ENCODE measurements at places on chromosomes 6 and 20.

DNA sequence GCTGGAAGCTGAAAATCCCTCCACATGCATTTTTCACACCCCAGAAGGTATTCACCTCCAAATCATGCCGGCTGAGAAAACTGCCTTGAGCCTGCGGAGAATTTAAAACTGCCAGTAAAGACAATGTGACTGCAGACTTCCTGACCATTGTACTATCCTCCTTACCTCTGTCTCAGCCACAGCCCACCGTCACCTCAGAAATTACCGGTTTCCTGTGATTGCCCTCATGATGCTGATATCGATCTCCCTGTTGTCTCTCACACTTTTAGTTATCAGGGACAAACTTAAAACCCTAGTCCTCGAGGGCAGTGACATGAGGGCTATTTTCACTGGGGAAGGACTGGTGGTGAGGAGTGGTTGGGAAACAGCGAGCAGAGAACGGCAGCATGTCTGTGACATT lies 30.2 kb upstream of the FOXQ1 start:
- DNase-seq, result no peak

GRCh38 chr20:62051144-62051543 lies 14.5 kb downstream of the TAF4 start:
- no peak for DNase-seq

- DNase-seq, result no peak
Measured at GRCh38 chr20:49937027-49937929, 1.1 kb downstream of the RNF114 start.

- DNase-seq, result no peak
Measured at GRCh38 chr6:31285486-31285885, 13.6 kb upstream of the HLA-C start.

GRCh38 chr6:121438869-121439268 lies 3.4 kb downstream of the GJA1 start:
- DNase-seq, result no peak

DNA sequence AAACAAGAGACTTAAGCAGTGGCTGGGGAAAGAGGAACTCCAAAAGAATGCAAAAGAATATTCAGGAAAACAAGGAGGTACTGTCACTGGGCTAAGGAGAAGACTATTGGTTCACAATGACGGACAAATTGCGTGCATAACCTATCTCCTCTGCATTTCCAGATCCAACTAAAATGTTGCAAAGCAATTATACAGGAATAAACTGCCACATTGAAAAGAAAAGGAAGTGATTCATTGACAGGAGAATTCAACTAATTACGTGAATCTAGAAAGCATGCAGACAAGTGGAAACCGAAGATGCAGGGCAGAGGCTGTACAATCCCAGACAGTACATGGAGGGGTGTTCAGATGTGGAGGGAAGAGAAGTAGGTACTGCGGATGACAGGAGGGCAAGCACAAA lies 152.8 kb upstream of the RIPOR2 start:
- no peak for DNase-seq

GRCh38 chr6:143688681-143689080 lies 10.9 kb downstream of the PHACTR2 start:
- DNase-seq, result no peak

- no peak for DNase-seq
Measured at GRCh38 chr6:148513145-148514071, 170.8 kb downstream of the SASH1 start.

- no peak for DNase-seq
Measured at GRCh38 chr20:53938739-53939138, 131.7 kb downstream of the BCAS1 start.

DNA sequence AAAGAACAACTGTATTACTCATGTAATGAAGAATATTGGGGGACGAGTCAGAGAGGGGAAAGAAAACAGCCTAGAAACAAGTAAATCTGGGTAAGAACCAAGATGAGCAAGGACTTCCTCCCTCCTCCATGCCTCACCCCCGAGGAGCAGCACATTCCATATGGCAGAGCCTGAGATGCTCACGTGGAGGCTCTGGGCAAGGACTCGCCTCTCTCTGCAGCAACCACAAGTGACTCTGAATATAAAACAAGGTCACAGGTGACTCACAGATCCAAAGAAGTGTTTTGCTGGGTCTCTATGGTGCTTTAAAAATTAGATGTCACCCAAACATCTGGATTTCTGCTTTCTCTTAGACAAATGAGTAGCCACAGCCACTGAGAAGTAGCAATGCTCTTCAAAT lies 453.0 kb upstream of the SULF2 start:
- DNase-seq, result no peak

Data from GM12892 (cell line).